ENCODE measurements at places on chromosomes 3 and 15. TPM values are rescaled to one million over a fixed set of nuclear protein-coding genes. Genes with fewer than 3 reads are reported as not detected.

KLHL40 gene
- not detected for total RNA-seq

KCNMB2 gene
- total RNA-seq = 0.41 TPM

SKOR1 gene
- total RNA-seq = 0.08 TPM

DUOX1 gene
- not detected for total RNA-seq

VEPH1 gene
- total RNA-seq = 27.4 TPM

SPPL2A gene
- 128 TPM for total RNA-seq

CPLX3 gene
- not detected for total RNA-seq

NR1I2 gene
- not detected for total RNA-seq

STAB1 gene
- 0.90 TPM for total RNA-seq

LRTM1 gene
- not detected for total RNA-seq

CCR8 gene
- not detected for total RNA-seq

HRG gene
- not detected for total RNA-seq

LSAMP gene
- total RNA-seq = 10.7 TPM

POC1A gene
- 10.0 TPM for total RNA-seq

IL5RA gene
- not detected for total RNA-seq

OXTR gene
- total RNA-seq = 6.1 TPM

DGKG gene
- total RNA-seq = 0.27 TPM

TGM5 gene
- not detected for total RNA-seq

TNNC1 gene
- 2.0 TPM for total RNA-seq

ACAD11 gene
- 37.8 TPM for total RNA-seq

LRRC34 gene
- total RNA-seq = 7.4 TPM

DLEC1 gene
- 0.09 TPM for total RNA-seq

PCSK6 gene
- total RNA-seq = 0.81 TPM

RYR3 gene
- under 0.01 TPM for total RNA-seq

SIDT1 gene
- total RNA-seq = not detected

MEGF11 gene
- not detected for total RNA-seq
